ENCODE measurements at places on chromosomes 12 and 14. TPM values are rescaled to one million over a fixed set of nuclear protein-coding genes. Genes with fewer than 3 reads are reported as not detected.

Gene KSR2
- 0.01 TPM for polyA plus RNA-seq

Gene PRR4
- polyA plus RNA-seq, result 4.0 TPM

Gene PLXNC1
- 0.17 TPM for polyA plus RNA-seq

GRCh38 chr14:69741055-69741454, 25.9 kb upstream of the SRSF5 start:
- H3K27ac ChIP-seq, result no peak overlapping the region
- no peaks in the 10 kb centered on the region for H3K27me3 ChIP-seq
- no peak overlapping the region for H3K4me3 ChIP-seq
- DNase-seq, result no peak

DNA sequence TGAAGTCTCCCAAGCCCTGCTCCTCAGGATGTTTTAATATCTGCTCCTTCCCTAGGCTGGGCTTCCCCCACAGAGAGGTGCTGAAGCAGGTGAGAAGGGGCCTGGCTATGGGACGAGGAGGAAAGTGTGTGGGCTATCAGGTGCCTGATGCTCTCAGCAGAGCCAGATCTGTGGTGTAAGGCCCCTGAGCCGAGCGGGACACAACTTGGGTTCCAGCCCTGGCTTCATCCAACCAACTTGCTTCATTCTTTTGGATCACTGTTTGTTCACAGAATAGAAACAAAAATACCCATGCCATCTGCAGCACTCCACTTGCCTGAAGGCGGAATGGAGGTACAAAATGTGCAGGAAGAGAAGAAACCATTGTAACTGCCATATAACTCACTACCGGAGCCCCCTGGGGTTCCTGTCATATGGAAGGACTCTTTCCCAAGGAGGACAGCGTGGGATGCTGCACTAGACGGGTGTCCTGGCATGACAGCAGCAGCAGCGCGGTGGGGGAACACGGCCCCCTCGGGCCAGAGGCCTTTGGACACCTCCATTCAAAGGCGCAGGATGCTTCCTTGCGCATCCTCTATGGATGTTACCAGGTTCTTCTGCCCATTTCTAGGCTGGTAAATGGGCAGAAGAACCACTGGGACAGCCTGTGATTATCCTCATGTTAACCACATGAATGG, 95.8 kb downstream of the CRACR2A start:
- no peak for DNase-seq
- H3K36me3 ChIP-seq, result no peaks in the 10 kb centered on the region
- no peak overlapping the region for H3K4me3 ChIP-seq
- peaks cover 4% of the 10 kb centered on the region for H3K27me3 ChIP-seq
- H3K27ac ChIP-seq, result no peak overlapping the region
- no peaks in the 10 kb centered on the region for H3K4me1 ChIP-seq

GRCh38 chr12:2053691-2054090, 904 bp downstream of the CACNA1C start:
- DNase-seq, result no peak
- no peaks in the 10 kb centered on the region for H3K36me3 ChIP-seq
- no peak overlapping the region for H3K4me3 ChIP-seq
- no peaks in the 10 kb centered on the region for H3K4me1 ChIP-seq
- peaks cover 69% of the 10 kb centered on the region for H3K27me3 ChIP-seq
- no peak overlapping the region for H3K27ac ChIP-seq

GRCh38 chr14:69262516-69262915, 2.6 kb downstream of the GALNT16 start:
- no peak overlapping the region for H3K4me3 ChIP-seq
- peaks cover 3% of the 10 kb centered on the region for H3K4me1 ChIP-seq
- H3K27me3 ChIP-seq, result peaks cover 64% of the 10 kb centered on the region
- H3K36me3 ChIP-seq, result no peaks in the 10 kb centered on the region

GRCh38 chr14:71336489-71337192, 429.4 kb downstream of the PCNX1 start:
- no peaks in the 10 kb centered on the region for H3K4me1 ChIP-seq
- H3K4me3 ChIP-seq, result no peak overlapping the region
- H3K27me3 ChIP-seq, result no peaks in the 10 kb centered on the region
- H3K27ac ChIP-seq, result no peak overlapping the region
- DNase-seq, result no peak
- H3K36me3 ChIP-seq, result no peaks in the 10 kb centered on the region

DNA sequence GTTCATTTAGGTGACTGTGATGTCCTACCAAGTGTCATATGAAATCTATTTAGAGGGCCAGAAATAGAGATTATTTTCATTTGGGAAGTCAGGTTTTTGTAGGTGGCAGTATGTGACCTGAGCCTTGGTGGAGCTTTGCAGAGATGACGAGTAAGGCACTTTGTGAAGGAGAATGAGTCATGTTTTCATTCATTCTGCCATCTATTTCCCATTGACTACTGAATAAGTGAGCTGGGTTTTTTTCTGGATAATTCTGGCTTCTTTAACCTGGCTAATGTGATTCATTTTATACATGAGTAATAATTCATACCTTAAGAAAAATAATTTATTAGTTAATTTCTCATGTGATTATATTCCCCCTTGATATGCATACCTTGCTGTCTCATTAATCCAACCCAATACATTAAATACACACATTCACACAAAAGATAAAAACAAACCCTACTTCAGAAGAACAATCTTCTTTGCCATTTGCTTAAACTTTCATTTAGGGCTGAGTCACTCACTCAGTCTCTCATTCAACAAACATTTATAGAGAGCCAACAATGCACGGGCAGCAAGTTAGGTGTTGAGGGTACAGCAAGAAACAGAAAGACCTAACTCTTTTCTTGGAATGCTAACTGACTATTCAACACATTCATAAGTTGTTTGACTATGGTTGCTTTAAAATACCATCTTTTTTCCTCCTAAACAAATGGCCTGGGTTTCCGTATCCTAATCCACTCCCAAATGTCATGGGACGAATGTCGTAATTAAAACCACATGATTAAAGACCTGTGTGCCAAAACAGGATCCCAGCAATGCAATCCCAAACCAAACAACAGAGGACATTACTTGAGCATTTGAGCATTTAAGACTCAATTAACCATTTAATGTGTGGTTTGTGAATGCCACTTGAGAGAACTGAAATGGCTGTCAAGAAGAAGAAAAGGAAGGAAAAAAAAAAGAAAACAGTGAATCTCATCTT, 78.0 kb downstream of the KITLG start:
- peaks cover 11% of the 10 kb centered on the region for H3K36me3 ChIP-seq
- peaks cover 8% of the 10 kb centered on the region for H3K4me1 ChIP-seq
- no peaks in the 10 kb centered on the region for H3K27me3 ChIP-seq
- no peak overlapping the region for H3K4me3 ChIP-seq
- H3K27ac ChIP-seq, result no peak overlapping the region

GRCh38 chr12:122865268-122866231, 30.3 kb downstream of the HIP1R start:
- peaks cover 49% of the 10 kb centered on the region for H3K36me3 ChIP-seq
- H3K4me1 ChIP-seq, result peaks cover 36% of the 10 kb centered on the region
- H3K27me3 ChIP-seq, result no peaks in the 10 kb centered on the region

Measured in keratinocyte (primary cell).